ENCODE measurements at places on chromosomes 12 and 14.

DNA sequence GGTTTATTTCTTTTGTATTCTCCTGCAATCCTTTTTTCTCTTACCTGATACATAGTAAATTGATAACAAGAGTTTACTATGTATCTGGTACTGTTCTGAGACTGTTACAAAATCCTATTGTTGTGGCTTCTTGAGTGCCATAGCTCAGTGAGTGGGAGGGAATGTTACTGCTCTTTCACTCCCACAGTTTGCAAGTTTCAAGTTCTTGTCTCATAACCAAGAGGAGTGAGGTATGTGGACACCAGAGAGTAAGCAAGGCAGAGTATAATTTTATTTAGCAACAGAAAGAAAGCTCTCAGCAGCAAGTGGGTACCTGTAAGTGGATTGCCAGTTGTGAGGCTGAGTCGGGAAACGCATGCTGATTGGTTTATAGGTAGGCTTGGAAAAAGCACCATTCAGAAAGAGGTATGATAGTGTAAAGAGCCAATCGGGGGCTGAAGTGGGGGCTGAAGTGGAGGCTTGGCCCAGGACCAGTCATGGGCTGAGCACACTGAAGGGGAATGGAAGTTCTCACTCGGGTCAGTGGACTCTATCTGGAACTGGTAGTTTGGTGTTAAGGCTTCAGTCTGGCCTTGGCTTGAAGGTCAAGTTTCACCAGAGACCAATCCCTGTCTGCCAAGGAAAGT, 850.8 kb downstream of the TMTC2 start:
- no peak for DNase-seq

DNA sequence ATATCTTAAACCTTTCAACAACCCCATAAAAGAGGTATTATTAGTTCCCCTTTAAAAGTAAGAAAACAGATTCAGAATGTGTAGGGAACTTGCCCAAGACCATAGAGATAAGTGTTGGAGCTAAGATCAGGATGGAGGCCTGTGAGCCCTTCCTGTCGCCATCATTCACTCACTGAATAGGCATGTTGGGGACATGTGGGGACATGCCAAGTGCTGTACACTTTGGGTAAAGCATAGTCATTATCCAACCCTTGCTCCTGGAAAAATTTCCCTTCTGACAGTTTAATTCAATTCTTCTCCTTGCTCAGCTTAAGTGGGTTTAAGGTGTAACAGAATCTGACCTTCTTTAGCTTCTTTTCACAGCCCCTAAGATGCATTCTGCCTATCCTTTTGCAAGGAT, 28.0 kb upstream of the C12orf42 start:
- DNase-seq, result no peak

DNA sequence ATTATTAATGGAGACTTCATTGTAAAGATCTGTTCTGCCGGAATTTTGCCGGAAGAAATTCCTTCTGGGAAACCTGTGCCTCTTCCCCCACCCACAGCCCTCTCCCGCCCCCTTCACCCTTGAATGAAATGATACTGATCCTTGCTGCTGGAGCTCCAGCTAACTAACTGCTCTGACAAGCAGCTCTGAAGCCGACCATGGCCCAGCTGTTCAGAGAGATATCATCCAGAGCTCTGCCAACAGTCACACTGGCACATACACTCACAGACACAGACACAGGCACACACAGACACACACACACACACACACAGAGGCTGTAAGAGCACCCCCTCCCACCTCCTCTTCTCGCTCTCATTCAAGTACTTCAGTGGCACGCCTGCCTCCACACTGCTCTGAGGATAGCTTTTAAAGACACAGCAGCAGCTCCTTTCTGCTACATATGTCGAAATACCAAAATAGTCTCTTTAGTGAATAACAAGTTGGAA, 88.6 kb downstream of the R3HDM2 start:
- DNase-seq, result peak; percentile 58

DNA sequence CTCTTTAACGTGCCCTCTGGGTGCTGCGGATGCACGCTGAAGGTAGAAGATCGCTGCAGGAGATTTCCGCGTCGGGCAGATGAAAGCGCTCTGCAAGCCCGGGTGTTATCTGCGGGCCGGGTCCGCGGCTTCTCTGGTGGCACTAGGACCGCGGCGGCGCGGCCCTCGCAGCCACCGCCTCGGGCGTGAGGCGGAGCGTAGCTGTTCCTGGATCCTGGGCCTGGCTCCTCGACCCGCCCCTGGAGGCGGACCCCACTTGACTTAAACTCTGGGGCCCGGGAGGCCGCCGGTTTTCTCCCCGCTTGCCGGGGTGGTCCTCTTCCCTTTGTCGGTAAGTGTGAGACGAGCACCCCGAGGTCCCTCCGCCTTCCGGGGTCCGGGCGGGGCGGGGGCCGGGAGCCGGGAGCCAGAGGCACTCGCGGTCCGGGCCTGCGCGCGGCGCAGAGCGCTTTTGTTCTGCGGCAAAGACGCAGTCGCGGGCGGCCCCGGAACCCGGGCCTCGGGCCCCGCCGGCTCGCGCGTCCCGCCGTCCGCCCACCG, at the start of gene RESF1:
RESF1 (plus strand) TSS at position 255 of the 540 bp plus-strand sequence. CDS start 21,541 bp downstream, outside the sequence.
- peak; percentile 97 for DNase-seq

DNA sequence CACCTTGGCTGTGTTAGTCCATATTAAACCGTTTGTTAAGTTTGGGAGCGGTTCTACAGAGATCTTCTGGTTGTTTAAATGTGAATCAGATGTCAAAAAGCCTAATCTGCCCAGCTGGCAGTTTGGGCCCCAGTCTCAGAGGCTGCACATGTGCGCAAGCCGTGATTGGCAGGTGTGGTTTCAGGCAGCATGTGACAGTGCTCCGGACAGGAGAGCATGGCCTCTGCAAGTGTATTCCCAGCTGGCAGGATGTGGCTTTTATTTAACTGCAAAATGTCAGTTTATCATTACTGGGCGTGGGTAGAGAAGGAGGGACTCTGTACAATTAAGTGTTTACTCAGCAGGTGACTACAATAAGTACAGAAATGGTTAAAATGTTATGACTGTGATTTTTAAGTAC, 77.5 kb downstream of the PELI2 start:
- DNase-seq, result no peak

DNA sequence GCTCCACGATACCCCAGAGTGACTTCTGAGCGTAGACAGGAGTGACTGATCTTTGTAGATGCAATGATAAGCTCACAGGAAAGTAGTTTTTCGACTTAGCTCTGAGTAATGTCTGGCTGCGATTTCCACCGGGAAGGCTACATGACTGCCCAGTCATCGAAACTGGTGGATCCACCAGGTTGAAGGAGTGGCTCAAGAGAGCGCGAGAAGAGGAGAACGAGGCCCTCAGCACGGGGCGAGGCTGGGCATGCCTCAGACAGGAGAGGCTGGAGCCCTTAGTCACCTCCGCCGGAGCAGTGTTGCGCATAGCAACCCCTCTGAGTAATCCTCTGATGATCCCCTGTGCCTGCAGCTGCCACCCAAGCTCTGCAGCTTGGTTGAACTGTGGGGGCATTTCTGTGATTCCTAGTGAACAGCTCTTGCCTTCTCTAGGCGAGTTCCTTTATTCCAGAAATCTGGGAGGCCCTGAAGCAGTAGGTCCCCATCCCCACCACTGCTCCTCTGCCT, 25.6 kb downstream of the ELK3 start:
- peak; percentile 65 for DNase-seq

- DNase-seq, result no peak
These were observed 311.4 kb upstream of the ATP2B1 start for GRCh38 chr12:90020014-90020413.

- no peak for DNase-seq
These were observed 86.8 kb upstream of the TMEM132C start for GRCh38 chr12:128180166-128180565.

DNA sequence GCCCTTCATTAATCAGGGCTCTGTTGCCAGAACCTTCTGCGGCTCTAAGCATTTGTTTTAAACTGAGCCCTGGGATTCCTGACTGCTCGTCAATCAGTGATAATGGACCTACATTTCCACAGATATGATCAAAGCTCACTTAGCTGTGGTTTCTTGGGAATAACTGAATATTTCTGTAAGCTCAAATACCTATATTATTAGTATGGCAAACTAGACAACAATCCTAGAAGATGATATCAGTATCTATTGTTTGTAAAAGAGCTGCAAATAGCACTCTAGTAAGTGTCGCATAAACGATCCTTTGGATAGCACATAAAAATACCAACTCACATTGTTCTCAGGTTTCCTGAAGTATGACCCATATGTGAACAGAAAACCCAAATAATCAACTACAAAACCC, 150.4 kb downstream of the PPM1H start:
- no peak for DNase-seq

DNA sequence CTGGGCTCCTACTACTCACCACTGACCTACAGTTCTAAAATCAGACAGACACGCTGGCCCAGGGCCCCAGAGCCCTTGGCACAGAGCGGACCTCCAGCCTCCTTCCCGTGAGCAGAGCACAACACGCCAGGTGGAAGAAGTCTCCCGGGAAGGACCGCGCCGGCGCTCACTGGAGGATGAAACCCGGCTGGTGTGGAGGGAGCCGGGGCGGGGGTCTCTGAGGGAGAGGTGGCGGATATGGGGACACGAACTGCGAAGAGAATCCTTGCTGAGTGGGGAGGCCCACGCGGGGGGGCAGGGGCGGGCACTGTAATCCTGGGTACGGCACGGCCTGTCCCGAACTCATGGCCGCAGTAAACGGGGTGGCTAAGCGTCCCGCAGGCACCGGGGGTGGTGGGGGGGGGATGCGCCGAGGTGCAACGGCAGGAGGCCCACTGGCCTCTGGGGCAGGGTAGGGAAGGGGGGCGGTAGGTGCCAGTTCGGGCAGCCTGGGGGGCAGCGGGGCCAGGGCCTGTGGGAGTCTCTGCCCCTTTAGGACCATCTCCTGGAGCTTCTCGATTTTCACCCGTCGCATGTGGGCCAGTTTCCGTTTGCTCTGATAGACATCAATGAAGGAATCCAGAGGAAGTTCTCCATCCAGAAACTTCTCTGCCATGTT, 28.8 kb downstream of the VPS37B start:
- no peak for DNase-seq

Data from iPS-NIHi11 (cell line).